ENCODE measurements at places on chromosomes 13 and 19.
A peak's percentile ranks its signal among the peaks of the same experiment; 100 is the strongest.

- no peak for DNase-seq
These were observed 8.4 kb upstream of the SUPT20H start for GRCh38 chr13:37067874-37068273.

DNA sequence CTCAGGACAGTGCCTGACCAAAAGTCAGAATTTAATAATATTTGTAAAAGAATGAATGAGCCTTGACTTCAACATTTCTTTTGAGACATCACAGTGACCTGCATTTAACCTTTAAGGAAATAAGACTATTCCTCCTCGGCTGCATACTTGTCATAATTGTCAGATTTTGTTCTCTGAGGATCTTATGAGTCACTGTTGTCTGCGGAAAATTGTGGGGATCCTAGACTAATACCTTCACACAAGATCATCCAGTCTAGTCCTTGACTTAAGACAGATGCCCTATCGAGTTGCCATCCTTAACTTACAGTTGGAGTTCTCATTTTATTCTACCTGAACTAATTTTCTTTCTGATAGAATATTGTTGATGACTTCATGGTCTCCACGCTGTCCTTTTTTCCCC, 198.4 kb downstream of the DLEU7 start:
- DNase-seq, result no peak

GRCh38 chr19:34988119-34988518, 12.0 kb upstream of the GRAMD1A start:
- DNase-seq, result no peak

DNA sequence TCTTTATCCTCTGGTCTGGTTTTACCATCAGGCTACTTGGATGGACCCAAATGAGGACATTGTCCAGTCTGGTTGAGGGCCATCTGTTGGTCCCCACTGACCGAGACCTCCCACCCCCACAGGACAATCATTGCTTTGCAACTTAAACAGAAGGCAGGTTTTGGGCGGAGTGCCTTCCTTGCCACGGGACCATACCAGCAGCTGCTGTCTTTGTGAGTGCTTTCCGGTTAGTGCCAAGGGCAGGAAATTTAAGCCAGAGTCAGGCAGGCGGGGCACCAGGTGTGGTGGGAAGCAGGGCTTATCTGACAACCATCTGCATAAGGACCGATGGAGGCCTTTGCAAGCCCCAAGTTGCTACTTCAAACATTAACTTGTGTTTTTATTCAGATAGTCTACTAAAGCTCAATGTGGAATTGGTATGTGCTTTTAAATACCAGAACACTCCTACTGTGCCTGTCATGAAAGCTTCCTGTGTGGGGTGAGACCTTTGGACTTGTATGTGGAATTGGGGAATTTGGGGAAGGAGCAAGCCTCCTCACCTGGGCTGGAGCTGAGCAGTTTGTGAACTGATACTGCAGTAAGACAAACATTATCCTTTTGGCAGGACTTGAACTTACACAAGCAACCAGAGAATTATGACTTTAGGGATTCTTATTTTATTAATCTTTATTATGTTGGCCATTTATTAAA, 39.3 kb upstream of the UBE2L5 start:
- no peak for DNase-seq

GRCh38 chr19:15841875-15842569, 26.6 kb upstream of the OR10H1 start:
- DNase-seq, result no peak

DNA sequence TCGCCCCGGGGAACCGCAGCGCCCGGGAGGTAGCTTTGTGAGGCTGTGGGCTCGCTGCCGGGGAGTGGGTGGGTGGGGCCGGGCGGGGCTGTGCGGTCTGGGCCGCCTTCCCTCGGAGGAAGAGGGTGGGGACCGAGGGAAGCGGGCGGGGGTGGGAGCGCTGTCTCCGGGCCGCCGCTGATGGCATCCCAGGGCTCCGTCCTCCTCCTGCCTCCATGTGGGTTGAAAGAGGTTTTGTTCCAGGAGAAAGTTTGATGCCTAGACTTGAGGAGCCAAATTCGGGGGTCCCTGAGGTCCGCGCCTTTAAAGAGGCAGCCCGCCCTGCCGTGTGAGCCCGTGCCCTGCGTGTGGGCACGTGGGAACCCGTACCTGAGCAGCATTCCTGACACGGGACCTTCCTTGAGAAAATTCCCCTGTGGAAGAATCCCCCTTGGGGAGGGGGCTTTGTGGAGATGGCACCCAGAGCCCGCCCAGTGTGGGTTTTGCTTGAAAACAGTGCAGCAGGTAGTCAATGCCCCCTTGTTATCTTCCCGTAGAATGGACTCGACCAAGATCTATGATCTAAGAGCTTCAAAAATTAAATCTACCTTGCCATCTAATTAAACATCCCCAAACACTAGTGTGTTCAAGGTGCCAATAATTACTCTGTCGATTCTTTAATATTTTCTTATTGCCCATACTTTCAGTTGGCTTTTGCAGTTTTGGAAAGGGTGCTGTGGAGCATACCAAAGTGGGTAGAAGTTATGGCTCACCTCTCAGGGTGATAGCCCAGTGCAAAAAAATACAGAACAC, 107.8 kb downstream of the RXFP2 start:
- DNase-seq, result peak; percentile 31

DNA sequence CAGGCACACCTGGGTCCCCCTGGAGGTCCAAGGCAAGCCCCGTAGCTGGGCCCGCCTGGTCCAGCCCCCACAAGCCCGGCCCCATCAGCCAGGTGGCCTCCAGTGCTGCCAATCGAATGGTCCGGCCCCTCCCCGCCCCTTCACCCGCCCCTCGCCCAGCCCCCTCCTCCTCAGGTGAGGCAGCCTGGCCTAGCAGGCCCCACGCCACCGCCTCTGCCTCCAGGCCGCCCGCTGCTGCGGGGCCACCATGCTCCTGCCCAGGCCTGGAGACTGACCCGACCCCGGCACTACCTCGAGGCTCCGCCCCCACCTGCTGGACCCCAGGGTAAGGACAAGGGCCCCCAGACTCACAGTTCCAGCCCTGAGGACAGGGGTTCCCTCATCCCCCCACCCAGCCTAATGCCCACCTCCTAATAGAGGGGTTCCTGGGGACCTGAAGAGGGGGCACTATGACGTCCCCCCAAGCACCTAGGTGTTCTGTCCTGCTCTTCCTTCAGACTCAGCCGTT, at the start of gene HPN:
Gene HPN, plus strand, starts transcription at position 174 of the 508 bp plus-strand sequence. CDS start 786 bp downstream, outside the sequence.
- peak; percentile 49 for DNase-seq

GRCh38 chr13:60944863-60945262, 470.8 kb downstream of the PCDH20 start:
- no peak for DNase-seq

DNA sequence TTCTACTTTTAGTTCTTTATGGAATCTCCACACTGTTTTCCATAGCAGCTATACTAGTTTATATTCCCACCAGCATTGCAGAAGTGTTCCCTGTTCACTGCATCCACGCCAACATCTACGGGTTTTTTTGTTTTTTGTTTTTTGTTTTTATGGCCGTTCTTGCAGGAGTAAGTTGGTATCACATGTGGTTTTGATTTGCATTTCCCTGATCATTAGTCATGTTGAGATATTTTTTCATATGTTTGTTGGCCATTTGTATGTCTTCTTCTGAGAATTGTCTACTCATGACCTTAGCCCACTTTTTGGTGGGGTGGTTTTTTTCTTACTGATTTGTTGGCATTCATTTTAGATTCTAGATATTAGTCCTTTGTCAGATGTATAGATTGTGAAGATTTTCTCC, 89.7 kb downstream of the FRY start:
- no peak for DNase-seq

DNA sequence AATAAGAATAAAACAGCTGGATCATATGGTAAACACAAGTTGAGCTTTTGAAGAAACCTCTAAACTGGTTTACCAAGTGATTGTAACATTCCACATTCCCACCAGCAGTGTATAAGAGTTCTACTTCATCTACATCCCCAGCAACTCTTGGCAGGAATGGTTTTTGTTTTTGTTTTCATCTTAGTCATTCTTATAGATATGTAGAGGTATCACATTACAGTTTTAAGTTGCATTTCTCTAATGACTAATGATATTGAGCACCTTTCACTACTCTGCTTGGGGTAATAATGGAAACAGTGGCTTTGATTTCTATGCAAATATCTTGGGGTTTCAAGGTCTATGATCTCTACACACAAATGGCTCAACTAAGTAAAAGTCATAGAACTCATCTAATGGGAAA, 614.5 kb downstream of the TBC1D4 start:
- DNase-seq, result no peak

- no peak for DNase-seq
These were observed 10.3 kb downstream of the TNFSF9 start for GRCh38 chr19:6540918-6541689.

- DNase-seq, result no peak
These were observed 46.0 kb downstream of the MICU2 start for GRCh38 chr13:21557995-21558394.

DNA sequence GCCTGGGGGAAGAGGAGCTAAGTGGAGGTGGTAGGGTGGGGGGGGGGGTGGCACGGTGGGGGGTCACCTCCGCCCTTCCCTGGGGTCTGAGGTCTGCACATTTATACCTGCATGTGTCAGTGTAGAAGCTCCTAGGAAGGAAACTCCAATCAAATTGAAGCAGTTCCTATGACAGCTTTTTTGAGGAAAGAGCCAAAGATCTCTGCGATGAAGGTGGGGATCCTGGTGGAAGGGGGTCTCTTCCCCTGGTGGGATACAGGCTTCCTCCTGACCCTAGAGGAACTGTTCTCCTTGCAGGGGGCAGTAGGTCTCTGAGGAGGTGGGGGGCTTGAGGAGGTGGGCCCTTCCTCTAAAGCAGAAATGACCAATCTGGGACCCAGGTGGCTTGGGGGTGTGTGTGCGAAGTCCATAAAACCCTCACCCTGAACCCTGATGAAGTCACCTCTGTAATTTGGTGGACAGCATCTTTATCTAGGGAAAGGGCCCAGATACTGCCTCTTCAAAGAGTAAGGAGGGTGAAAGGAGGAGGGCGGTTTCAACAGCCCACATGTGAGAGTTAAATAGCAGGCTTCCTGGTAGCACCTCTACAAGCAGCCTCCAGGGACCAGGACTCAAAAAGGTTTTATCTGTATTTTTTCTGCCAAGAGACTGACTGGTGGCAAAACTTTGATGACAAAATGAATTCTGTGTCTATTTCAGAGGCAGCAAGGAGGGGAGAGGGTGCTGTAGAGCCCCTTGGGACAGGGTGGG, 12.9 kb downstream of the RANBP3 start:
- DNase-seq, result no peak

GRCh38 chr19:10718205-10719196, 622 bp downstream of the DNM2 start:
- peak; percentile 49 for DNase-seq

GRCh38 chr13:60095300-60095699, 68.4 kb downstream of the DIAPH3 start:
- DNase-seq, result no peak

DNA sequence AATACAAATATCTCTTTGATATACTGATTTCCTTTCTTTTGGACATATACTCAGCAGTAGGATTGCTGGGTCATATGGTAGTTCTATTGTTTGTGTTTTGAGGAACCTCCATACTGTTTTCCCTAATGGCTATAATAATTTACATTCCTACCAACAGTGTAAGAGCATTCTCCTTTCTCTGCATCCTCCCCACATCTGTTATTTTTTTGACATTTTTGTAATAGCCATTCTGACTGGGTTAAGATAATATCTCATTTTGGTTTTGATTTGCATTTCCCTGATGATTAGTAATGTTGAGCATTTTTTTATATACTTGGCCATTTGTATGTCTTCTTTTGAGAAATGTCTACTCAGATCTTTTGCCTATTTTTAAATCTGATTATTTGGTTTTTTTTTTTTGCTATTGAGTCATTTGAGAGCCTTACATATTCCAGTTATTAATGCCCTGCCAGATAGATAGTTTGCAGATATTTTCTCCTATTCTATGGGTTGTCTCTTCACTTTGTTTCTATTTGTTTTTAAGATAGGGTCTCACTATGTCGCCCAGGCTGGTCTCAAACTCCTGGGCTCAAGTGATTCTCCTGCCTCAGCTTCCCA, 95.7 kb downstream of the FNDC3A start:
- no peak for DNase-seq

DNA sequence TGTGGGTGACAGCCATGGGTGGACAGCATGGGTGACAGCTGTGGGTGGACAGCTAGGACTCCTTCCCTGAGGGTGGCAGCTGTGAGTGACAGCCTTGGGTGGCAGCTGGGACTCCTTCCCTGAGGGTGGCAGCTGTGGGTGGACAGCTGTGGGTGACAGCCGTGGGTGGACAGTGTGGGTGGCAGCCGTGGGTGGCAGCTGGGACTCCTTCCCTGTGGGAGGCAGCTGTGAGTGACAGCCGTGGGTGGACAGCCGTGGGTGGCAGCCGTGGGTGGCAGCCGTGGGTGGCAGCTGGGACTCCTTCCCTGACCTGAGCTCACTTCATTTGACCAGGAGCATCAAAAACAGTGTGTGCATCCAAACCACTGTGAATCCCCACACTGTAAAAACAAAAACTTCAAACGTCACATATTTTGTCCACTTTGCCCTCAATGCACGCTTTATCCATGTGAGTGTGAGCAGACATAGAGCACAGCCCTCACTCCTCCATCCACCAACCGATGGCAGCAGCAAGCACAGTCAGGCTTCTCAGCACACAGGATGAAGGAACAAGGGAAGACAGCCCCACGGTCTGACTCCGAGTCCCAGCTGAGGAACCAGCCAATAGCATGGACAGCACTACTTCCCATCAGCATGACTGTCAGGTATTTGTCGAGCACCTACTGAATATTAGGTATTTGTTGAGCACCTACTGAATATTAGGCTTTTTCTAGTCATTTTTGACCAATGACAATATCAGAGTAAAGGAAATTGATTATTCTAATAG, 1.6 kb upstream of the CFAP97D2 start:
- no peak for DNase-seq

GRCh38 chr13:99051768-99052455, 74.0 kb upstream of the DOCK9 start:
- no peak for DNase-seq

DNA sequence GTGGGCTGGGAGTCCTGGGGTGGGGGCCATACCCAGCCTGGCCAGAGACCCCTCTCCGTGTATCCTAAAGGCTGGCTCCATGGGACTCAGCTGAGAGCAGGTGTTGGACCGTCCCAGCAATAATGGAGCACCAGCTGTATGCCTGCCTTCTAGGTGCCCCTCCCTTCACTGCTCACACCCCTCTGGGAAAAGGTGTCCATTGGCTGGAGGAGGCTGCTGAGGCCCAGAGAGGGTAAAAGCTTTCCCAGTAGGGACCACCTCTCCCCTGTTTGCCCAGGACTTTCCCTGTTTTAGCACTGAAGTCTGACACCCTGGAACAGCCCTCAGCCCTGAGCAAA, 3.3 kb upstream of the RAX2 start:
- DNase-seq, result no peak

GRCh38 chr13:39765801-39766463, 110.5 kb downstream of the COG6 start:
- DNase-seq, result no peak

GRCh38 chr13:109010912-109011311, 381.5 kb downstream of the MYO16 start:
- no peak for DNase-seq

Measured in NCI-H526 (cell line).